Smooth muscle cell of the brain vasculature (primary cell): ENCODE measurements at places on chromosomes 3 and 15.

DNA sequence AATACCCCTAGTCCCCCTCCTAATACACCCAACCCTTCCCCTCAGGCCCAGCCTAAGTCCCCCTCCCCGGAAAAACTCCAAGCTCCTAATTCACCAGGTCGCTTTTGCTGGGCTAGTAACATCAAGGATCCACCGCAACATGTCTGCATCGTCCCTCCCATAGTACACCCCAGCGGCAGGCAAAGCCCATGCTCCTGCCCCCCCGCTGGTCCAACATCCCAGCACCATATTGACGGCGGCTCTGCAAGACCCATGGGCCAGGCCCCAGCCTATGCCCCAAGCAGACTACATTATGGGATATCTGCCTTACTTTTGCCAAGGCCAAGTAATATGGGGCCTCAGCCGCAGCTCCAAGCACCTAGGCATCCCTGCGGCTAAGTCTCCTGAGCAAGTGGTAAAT is 33.5 kb downstream of the ZNF589 start:
- DNase-seq: no peak

- DNase-seq: no peak
These were observed 21.1 kb downstream of the OXNAD1 start for GRCh38 chr3:16286161-16286560.

- DNase-seq: peak; percentile 17
These were observed 24.1 kb upstream of the OR5K4 start for GRCh38 chr3:98329392-98330124.

DNA sequence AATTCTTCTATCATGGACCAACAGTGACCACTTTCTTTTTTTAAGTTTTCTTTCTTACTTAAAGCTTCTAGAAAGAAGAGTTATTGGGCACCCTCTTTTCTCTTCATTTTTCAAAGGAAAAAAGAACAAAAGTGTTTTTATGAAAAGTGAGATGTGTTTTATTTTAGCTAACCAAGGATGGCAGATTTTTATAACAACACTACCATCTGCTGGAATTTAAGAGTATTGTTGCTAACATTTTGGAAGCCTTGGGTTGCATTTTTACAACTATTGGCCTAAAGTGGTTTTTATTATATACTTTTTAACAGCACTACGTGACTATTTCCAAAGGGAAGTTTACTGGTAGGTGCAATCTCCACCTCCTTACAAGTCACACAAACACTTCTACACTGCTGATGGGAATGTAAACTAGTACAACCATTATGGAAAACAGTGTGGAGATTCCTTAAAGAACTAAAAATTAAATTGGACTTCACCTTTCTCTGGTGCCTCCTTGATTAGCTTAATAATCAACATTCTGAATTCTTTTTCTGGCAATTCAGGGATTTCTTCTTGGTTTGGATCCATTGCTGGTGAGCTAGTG is 237.7 kb upstream of the AGTR1 start:
- DNase-seq: no peak

DNA sequence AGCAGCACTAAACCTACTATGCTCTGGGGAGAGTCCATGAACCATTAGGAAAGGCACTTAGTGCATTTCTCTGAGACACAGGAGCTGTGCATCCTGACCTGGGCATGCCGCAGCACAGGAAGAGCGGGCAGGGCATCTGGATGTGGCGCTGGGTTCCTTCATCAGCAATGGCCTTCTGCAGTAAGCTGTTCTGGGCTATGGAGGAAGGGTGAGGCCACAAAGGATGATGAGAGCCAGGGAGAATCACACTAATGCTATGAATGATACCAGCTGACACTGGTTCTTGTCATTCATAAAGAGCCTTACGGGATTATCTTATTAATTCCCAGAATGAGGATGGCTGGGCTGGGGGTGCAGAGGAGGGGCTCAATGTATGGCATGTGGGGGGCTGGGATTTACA is 12.7 kb upstream of the SCN10A start:
- DNase-seq: no peak

DNA sequence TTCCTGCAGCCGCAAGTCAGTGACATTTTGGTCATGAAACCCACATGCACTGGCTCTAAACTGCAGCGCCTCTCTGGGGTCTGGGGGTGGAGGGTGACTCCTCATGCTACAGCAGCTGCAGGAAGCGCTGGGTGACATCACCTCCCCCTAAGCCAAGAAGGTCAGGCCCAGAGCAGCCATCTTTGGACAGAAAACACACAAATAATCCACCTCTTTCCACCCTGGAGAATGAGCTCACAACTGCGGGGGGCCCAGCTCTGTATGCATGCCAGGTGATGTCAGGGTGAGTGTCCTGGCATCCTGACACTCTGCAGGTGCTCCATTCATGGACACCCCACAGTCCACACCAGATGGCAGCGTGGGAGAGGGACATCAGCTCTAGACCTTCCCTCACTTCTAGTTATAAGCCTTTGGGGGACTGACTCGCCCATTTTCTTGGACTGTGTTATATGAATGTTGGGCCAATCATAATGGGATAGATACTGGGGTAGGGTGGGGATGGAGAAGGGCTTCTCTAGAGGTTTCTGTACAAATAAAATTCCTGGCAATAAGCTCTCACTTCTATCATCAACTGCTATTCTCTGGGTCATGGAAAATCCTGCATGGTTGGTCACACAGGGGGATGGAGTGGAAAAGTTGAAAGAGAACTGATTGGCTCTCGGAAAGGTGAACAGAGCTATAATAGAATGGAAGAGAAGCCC is 70.7 kb upstream of the THBS1 start:
- no peak for DNase-seq

GRCh38 chr3:133248389-133248788 is 151.5 kb upstream of the BFSP2 start:
- no peak for DNase-seq

GRCh38 chr3:17025594-17026139 is 140.9 kb downstream of the PLCL2 start:
- DNase-seq: no peak

- DNase-seq: no peak
These were observed 11.4 kb downstream of the CEP97 start for GRCh38 chr3:101735833-101736232.

DNA sequence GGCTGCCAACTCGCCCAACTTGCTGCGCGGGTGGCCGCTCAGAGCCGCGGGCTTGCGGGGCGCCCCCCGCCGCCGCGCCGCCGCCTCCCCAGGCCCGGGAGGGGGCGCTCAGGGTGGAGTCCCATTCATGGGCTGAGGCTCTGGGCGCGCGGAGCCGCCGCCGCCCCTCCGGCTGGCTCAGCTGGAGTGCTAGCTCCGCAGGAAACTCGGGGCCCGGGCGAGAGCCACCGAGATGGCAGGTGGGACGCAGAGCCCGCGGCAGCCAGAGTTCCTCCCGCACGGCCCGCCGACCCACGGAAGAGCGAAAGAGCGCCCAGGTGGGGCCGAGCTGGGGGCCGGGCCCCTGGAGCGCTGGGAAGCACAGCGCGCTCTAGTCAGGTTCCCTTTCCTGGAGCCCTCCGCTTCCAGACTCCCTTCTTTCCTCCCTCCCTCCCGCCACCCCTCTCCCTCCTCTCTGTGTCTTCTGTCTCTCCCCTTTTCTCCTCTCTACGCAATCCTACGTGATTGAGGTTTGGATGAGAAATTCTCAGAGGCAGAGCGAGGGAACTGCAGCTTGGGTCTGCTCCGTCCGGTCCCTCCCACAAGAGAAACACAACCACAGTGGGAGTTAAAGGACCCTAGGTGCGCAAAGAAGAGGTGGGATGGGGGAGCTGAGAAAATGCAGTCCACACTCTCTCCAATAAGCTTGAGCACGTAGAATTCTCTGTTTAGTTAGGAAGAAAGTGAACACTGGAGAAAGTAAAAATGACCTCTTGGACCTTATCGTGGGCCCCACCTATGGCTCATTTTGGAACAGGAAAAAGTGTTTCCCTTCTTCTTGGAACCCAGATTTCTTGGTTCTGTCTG is 317.3 kb downstream of the FGF12 start:
- no peak for DNase-seq

DNA sequence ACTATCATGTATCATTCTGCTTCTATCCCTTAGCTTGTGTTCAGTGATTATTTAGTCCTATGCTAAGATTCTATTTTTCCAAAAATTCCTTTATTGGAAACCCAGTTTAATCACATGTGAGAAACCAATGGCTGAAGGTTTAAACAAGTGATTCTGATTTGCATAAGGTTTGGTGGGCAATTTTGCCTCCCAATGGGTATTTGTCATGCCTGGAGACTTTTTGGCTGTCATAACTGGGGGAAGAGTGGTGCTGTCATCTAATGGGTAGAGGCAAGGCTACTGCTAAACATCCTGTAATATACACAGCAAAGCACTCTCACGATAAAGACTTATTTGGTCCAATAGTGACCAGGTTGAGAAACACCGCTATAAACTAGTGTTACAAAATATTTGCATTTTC is 148.7 kb downstream of the ALCAM start:
- no peak for DNase-seq

DNA sequence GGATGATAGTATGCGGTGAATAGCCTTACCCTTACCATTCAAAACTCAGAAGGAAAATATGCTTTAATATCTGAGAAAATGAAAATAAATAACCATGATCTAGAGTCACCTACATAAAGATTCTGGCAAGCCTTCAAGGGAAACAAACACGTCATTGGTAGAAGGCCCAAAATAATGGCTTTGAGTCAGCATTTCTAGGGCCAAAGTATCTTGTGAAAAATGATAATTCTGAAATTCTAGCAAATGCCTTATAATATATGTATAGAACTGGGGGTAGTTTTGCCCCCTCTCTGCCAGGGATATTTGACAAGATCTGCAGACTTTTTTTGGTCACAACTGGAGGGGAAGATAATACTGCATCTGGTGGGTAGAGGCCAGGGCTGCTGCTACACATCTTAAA is 15.4 kb downstream of the PLSCR1 start:
- no peak for DNase-seq

GRCh38 chr15:26261966-26262365 is 398.8 kb upstream of the ATP10A start:
- DNase-seq: no peak

DNA sequence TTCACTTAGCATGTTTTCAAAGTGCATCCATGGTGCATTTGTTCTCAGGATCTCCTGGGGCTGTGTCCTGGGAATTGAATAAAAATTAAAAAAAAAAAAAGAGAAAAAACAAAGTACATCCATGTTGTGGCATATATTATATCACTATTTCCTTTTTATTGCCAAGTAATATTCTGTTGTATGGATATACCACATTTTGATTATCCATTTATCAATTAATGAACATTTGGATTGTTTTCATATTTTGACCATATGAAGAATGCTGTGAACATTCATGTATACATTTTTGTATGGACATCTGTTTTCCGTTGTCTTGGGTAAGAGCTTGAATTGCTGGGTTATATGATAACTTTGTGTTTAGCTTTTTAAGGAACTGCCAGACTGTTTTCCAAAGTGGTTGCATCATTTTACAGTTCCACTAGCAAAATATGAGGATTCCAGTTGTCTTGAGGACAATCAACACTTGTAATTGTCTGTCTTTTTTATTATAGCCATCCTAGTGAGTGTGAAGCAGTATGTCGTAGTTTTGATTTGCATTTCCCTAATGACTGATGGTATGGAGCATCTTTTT is 44.5 kb downstream of the CTDSPL2 start:
- no peak for DNase-seq

- DNase-seq: no peak
These were observed 101.8 kb downstream of the RPLP1 start for GRCh38 chr15:69554279-69554961.

DNA sequence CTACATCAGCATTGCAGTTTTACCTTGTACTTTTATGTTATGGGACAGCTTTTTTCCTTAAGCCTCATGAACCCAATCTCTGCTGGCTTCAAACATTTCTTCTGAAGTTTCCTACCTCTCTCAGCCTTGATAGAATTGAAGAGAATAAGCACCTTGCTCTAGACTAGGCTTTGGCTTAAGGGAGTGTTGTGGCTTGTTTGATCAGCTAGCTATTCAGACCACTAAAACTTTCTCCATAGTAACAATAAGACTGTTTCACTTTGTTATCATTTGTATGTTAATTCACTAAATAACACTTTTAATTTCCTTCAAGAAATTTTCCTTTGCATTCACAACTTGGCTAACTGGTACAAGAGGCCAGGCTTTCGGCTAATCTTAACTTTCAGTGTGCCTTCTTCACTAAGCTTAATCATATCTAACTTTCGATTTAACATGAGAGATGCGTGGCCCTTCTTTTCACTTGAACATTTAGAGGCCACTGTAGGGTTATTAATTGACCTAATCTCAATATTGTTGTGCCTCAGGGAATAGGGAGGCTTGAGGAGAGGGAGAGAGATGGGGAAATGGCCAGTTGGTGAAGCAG is 8.1 kb upstream of the TIGIT start:
- DNase-seq: no peak

- no peak for DNase-seq
These were observed 108.8 kb downstream of the EPHA3 start for GRCh38 chr3:89216016-89216739.

DNA sequence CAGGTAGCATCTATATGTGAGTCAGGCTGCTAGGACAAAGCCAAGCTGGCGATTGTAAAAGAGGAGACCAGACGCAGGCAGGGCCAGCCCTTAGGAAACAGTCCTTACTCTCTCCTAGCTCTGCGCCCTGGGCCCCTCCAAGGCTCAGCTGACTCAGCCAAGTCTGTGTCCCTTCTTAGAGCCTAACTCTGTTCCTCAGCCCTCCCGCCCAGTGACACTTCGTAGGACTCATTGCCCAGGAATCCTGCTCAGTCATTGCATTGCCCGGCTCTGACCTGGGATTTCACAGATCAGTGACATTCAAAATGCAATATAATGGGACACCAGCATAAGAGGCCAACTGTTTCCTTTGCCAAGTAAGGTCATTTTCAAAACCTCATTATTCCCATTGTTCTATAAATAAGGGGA is 244.2 kb downstream of the TLE3 start:
- no peak for DNase-seq

DNA sequence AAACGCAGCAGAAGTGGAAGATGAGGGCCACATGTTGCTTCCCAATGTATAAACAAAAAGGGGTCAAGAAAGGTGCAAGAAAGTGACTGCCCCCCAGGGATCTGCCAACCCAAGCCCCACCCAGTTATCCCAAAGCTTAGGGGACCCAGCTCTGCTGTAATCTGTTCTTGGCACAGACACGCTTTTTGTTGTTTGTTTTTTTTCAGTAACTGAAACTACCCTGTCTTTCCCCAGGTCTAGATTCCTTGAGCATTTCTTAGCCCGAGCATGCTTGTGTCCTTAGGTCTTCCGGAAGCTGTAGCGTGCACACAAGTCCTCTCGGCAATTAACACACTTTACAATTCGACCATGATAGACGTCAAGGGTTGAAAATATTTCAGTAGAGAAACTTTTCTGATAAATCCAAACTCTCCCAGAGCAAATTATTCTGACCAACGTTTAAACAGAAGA is 8.5 kb upstream of the PPARG start:
- no peak for DNase-seq

- DNase-seq: no peak
These were observed 308.2 kb downstream of the PLCL2 start for GRCh38 chr3:17192995-17193394.

- DNase-seq: peak; percentile 79
These were observed 57.8 kb upstream of the HRH1 start for GRCh38 chr3:11096266-11097139.

DNA sequence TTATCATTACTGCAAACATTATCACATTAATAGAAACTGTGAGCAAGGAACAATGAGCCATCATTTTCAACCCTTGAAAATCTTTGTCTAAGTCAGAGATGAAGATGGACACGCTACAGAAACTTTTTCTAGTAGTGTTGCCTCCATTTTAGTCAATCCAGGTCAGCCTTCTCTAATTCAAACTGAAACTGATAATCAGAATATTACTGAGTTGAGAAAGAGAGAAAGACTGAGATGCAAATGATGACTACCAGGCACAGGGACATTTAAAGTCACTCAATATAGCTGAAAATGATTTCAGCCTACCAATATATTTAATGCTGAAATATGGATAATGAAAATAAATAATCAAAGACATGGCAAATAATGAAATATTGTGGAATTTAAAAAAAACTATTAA is 261.4 kb downstream of the GBE1 start:
- no peak for DNase-seq
